Occipital lobe (tissue), 3 donors: ENCODE measurements at places on chromosomes 3 and 15.

DNA sequence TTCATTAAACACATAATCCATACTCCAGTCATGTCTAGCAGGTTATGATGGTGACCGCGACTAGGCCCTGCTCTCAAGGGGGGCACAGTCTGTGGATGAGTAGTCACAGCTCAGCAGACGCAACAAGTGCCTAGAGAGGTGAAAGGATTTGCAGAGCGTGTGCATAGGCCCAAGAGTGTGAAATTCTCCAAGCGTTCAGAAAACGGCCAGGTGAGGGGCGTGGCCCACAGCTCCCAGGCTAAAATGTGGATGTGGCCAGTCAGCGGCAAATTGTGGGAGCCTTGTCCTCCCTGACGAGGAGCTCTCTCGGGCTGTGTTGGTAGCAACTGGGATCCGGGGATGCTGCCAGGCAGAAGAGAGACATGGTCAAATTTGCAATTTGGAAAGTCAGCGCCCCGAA, 46.4 kb upstream of the TSEN2 start:
- DNase-seq = no peak

GRCh38 chr3:146757759-146758158, 152.6 kb upstream of the PLSCR5 start:
- no peak for DNase-seq

GRCh38 chr3:16318176-16318575, 53.2 kb downstream of the OXNAD1 start:
- no peak for DNase-seq

GRCh38 chr3:126381966-126382365, 12.7 kb upstream of the CFAP100 start:
- DNase-seq = no peak

- DNase-seq = no peak
Measured at GRCh38 chr3:77147836-77148578, 108.1 kb downstream of the ROBO2 start.
